ENCODE measurements at places on chromosomes 16 and 17.

GRCh38 chr16:49849037-49849753 is 6.7 kb downstream of the ZNF423 start:
- no peak for DNase-seq

DNA sequence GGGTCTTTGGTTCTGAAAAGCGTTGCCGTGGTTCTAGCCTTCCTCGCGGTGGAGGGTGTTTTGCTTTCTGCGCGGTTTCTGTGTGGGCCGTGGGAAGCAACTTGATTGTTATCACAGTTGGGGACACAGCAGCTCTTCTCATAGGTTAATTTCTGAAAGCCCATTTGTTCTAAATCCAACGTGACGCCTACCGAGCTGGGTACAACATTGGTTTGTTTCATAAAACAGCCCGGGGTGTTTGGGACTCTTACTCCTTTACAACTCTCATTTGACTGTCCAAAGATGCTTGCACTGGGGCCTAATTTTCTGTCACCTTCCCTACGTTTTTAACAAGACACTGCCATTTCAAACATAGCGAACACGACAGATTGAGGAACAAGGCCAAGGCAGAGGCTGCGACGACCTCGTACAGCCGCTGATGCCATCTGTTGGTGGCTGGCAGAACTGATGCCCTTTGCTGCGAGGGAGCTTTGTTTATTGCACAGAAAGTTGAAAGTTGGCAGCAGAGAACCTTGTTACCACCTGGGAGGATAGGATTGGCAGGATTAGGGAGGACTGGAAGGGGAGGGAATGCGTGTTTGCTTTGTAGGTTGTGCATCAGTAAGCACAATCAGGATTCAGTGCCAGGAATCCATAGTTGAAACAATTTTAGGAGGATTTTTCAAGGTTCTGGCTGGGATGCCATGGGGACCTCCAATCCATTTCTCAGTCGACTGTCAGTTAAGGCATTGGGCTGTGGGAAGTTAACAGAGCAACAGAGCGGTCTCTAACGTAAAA is 98.3 kb downstream of the PITPNC1 start:
- peak; percentile 68 for DNase-seq

- no peak for DNase-seq
These were observed 491.6 kb downstream of the CDH13 start for GRCh38 chr16:83118365-83118764.

DNA sequence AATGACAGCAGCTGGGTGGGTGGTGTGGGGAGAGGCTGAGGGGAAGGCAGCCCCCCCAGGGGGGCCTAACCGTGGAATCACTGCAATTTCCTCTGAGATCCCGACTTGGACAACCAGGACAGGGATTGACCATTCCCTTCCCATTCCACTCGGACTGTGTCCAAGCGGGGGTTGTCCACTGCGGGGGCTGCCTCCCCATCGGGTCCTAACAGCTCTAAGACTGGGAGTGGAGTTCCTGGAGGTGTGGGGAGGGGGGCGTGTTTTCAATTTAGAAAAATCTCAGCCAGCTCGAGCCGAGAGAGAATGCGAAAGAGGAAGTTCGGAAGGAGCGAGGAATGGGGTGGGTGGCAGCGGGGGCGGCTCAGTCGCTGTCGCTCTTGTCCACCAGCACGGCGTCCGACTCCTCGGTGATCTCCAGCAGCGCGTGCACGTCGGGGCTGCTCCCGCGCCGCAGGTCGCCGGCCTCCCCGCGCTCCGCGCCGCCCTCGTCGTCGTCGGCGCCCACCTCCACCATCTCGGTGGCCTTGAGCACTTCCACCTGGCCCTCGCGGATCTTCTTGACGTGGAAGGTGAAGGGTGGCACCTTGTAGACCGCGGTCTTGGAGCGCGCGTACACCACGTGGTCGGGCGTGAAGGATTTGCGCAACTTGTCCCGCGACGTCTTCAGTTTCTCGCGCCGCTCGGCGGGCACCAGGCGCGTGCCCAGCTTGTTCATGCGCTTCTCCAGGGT is 16.2 kb upstream of the STAT3 start:
- no peak for DNase-seq

DNA sequence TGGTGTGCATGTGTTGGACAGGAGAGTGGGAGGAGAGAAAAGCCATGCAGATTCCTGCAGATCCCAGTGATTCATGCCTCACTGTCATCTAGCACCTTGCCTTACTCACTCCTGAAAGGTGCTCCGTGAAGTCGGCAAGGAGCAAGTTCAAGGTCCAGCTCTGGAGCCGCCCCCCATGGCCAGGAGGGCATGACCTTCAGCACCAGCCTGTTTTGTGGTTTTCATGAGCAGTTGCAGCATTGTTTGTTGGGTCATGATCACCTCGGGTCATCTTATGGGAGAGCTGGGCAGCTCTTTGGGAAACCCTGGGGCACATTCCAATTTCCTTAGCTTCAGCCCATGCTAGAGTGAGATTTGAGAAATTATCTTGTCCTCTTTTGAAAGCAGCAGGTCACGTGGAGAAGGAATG is 137.5 kb upstream of the IRX3 start:
- DNase-seq = no peak

- DNase-seq = no peak
These were observed 50.0 kb upstream of the IRX6 start for GRCh38 chr16:55273959-55274358.

GRCh38 chr17:31743797-31744196 is 115.2 kb downstream of the COPRS start:
- no peak for DNase-seq

DNA sequence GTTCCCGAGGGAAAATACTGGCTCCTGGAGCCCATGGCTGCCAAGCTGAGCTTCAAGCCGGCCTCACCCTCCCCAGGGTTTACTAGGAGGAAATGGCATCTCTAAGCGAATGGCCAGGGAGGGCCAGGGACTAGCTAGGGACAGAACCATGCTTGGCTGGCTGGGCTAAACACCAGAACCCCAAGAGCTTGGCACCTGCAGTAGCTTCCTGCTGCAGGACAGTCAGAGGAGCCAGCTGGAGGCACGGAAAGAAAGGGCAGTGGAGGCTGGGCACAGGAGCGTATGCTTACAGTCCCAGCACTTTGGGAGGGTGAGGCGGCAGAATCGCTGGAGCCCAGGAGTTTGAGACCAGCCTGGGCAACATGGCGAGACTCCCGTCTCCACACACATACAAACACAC is 33.7 kb downstream of the PEMT start:
- no peak for DNase-seq

All from activated CD8-positive, alpha-beta memory T cell treated with anti-CD3 and anti-CD28 coated beads for 1 hour (primary cell).